Activated CD4-positive, alpha-beta T cell treated with anti-CD3 and anti-CD28 coated beads, Interleukin-2, amount 10 ng/mL, durations not matched to agents 7 days and 5 days (primary cell): ENCODE measurements at places on chromosomes 7 and 10.

DNA sequence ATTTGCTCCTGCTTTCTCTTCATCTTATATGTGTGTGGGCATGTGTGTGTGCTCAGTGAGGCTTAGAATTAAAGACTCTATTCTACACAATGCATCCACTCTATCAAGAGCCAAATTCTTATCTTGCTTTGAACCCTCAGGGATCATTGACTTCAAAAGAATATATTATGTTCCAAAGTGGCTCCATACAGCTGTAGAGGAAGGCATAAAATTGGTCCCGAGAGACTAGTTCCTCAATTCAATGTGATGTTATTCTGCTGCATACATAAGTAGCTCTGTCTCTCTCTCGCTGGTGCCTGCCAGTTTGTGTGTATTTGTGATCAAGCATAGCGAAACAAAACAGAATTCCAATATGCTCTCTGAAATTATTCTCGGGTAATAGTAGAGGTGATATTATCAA lies 997.9 kb upstream of the POT1 start:
- DNase-seq, result no peak

DNA sequence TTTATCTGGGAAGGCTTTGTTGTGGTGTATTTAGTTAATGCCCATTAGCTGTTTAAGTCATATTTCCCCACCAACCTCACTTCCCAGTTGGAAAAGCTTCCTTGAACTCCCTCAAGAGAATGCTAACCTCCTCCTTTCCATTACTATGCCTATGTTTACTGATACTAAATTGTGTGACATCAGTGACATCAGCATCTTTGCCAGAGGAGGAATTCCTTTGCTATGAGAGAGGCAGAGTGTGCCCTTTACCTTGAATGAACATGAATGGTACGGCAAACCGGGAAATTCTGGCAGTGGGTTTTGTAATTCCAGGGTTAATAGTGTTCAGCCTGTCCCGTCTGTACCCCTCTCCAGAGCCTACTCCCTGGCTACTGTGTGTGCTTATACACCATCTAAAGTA lies 22.1 kb upstream of the GLCCI1 start:
- no peak for DNase-seq

DNA sequence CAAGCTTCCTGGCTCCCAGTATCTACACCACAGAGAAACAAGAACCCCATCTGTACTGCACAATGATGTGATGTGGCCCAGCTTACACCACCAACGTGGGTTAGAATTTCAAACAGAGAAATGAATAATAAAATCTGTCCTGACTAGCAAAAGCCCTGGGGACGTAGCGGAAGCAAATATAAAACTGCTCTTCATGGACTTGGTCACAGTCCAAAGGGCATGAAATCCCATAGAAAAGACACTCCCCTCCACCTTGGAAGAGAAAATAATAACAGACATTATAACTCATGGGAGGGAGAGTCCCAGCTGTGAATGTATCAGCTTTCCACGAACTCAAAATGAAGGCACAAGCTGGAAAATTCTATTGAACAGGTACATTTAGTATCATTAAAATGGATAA lies 205.3 kb upstream of the GALNT17 start:
- DNase-seq, result no peak

DNA sequence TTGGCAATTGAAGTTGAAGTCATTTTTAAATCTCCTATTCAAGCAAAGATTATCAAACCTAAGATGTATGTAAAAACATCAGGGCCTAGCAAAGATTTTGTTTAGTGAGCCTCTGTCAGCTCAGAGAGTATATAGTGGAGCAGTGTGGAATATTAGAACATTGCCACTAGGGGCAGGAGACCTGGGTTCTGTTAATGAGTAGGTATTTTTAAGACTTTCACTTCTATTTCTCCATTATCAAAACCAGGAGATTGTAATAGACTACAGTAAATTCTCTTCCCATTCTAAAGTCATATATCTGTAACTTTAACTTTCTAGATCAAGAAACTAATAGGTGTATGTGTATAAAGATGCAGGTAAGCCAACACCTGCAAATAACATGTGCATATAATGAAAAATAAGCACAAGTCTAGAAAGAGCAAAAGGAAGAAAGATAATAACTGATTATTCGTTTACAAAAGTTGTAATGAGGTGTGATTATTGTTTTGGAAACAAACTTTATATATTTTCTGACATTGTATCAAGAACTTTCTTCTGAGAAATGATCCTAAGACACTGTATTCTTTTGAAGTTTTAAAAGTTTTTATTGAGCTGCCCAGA lies 64.4 kb downstream of the KCND2 start:
- DNase-seq, result no peak

- no peak for DNase-seq
Measured at GRCh38 chr10:72255977-72256729, 17.6 kb upstream of the DDIT4 start.

DNA sequence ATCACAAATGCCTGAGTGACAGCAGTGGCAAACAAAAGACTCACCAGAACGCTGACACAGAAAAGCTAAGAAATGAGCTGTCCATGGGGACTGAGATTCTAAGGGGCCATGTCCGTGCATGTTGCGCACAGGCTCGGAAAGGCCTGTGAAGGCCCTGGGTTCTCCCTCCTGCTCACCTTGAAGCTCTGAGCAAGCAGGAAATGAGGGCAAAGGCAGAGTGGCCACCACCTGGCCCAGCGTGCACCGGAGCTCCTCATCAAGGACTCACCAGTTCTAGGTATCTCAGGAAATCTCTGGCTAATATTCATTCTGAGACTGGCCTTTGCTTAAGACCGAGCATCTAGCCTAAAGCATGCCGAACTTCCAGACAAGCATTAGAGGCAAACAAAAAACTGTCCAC lies 52.7 kb downstream of the MAD1L1 start:
- DNase-seq, result no peak

DNA sequence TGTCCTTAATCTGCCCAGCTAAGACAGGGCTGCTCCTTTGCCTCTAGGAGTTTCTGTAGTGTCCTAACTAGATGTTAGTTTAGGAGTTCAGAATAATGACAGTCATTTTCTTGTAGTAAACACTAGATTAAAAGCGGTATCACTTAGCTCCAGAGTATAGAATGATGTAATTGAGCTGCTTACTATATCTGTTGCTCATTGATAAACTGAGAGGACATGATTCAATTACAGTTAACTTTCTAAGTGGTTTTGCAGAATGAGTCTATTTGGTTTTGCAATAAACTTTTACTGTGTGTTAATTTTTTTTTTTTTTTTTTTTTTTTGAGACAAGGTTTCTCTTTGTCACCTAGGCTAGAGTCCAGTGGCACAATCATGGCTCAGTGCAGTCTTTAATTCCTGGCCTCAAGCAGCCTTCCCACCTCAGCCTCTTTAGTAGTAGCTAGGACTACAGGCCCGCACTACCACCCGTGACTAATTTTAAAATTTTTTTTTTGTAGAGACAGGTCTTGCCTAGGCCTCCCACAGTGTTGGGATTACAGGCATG lies 1.8 kb downstream of the STMP1 start:
- no peak for DNase-seq

GRCh38 chr7:5773661-5774086 lies 7.8 kb downstream of the RNF216 start:
- peak; percentile 39 for DNase-seq

GRCh38 chr7:2157473-2158279 lies 75.1 kb downstream of the MAD1L1 start:
- no peak for DNase-seq

GRCh38 chr7:114953724-114954123 lies 31.8 kb downstream of the MDFIC start:
- no peak for DNase-seq

- DNase-seq, result no peak
Measured at GRCh38 chr7:90407484-90407821, 4.2 kb downstream of the CLDN12 start.

DNA sequence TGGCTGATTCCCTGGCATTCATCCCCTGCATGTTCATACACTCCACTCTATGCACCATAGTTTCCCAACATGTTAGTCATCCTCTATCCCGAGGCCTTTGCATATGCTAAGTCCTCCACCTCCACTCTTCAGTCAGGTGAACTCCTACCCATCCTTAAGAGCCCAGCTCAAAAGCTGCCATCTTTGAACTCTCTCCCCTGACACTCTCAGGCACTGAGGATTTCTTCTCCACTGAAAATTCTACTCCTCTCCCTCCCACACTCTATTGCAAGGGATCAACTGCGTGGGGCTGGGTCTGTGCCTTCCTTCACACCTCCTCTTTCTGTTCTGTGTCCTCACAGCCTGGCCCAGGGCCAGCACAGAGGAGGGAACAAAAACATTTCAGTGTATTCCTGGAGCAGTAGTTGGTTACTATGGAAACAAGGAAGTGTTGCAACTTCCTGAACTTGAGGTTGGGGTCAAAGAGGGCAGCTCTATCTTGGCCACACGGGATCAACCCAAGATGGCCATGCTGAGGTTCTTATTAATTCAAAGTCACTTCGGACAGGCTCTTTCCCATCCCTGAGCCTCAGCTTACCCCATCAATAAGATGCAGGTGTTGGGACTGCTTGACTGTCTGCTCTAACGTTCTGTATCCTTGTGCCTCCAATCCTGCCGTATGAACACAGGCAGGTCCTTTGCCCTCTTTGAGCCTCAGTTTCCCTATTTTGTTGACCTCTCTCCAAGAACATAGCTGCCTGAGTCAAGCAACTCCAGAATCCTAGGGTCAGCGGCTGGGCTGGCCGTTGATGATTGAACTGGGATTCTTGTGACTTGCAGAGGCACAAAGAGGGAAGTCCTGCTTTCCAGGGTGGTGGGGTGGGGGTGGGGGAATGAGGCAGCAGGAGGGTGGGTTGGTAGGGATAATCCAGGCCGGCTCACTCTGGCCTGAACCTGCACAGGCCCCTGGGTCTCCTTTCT lies 15.5 kb downstream of the ZMIZ1 start:
- peak; percentile 24 for DNase-seq

GRCh38 chr10:31075434-31075833 lies 43.8 kb upstream of the ZNF438 start:
- DNase-seq, result no peak

DNA sequence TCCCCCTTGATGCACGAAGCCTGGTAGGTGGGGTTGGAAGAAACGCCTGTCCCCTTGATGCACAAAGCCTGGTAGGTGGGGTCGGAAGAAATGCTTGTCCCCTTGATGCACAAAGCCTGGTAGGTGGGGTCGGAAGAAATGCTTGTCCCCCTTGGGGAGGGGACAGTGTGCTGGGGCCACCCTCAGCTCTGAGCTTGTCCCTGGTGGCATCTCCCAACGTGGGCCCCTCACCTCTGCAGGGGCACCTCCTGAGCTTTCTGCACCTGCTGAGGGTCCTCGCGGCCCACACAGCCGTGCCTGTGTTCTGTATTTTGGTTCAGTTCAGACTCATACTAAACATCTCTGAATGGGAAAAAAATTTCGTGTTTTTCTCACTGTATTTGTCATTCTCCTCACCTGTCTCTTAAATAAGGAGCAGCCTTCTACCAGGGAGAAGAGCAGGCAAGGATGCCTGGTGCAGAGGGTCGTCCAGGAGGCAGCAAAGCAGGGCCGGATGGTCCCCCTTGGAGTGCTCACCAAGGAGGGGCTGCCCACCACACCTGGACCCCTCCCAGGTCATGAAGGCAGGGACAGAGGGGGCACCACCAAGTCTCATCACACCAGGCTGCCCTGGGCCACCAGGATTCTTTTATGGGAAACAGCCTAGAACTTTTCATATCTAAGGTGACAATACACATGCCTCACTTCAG lies 24.7 kb downstream of the VIPR2 start:
- no peak for DNase-seq

- DNase-seq, result no peak
Measured at GRCh38 chr10:11359869-11360268, 251.6 kb downstream of the USP6NL start.

GRCh38 chr7:42858570-42858969 lies 53.3 kb downstream of the C7orf25 start:
- no peak for DNase-seq

GRCh38 chr7:13717031-13717430 lies 272.4 kb downstream of the ETV1 start:
- no peak for DNase-seq

DNA sequence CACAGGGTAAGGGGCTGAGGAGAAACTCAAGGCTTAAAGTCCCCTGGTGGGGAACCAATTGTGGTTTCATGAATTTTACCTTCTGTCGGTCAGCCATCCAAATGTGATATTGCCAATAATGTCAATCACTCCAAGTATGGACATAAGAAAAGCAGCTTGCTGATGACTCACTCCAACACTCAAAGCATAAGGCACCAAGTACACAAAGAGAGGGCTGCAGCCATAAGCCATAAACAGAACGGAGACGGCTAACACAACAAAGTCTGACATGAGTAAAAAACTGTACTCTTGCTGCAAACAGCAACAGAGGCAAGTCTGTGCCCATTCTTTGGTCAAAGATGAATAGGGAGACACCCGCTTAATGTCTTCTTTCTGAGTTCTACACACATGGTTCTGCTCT lies 24.2 kb downstream of the IFIT5 start:
- no peak for DNase-seq

- DNase-seq, result no peak
Measured at GRCh38 chr7:106045139-106045538, 67.0 kb downstream of the SYPL1 start.

GRCh38 chr10:83083831-83084230 lies 1055.5 kb upstream of the GHITM start:
- no peak for DNase-seq

DNA sequence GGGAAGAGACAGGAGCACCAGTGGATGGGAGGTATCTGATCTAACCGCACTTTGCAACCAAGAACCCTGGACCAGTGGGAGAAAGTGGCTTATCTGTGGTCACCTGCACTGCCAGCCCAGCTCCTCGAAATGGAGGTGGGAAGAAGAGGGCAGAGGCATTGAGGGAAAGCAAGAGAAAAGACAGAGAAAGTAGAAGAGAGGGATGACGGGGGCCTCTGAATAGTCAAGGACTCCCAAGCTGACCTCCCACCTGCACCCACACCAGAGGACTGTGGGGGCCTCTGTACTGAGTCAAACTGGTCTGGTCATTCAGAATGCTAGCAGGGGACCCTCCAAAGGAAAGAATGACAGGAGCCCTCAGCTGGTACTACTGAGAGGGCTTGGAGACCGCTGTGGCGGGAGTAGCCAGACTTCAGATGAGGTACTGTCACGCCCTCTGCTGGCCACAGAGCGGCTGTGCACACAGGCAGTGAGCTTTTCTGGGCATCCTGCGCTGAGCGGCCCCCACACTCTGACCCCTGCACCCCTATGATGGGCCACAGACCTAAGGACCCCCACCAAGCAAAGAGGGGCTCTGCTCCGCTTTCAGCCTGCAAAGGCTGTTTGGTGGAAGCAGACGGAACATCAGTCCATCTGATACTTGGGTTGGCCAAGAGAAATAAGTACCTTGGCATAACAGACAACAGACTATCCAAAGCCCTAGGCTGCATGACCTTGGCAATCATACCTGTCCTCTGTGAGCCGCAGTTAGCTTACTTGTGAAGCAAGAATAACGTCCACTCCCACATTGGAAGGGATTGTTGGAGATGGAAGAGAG lies 112.9 kb downstream of the COL13A1 start:
- peak; percentile 69 for DNase-seq

DNA sequence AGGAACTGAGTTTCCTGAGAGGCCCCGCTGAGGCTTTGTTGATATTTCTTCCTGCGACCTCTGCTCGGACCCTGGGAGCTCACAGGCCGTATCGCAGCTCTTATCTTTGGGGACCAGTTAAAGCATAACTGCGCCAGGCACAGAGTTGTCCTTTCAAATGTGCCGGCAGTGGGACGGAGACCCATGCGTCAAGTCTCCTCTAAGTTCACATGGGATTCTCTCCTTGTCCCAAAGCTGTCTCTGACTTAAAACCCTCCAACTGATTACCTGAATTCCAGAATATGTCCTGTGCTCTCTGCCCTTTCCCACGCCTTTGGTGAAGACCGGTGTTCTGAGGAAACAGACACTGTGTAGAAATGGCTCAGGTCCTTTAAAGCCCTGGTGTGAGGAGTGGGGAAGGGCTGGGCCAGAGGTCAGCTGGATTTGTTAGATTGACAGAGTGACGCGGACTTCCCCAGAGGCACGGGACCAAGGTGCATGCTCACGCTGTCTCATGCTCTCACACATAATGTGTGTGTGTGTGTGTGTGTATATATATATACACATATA lies 169.8 kb downstream of the EGFR start:
- no peak for DNase-seq
